AG10803 (cell line): ENCODE measurements at places on chromosomes 16 and 17.

- peak; percentile 16 for DNase-seq
Measured at GRCh38 chr17:680529-680928, 34.1 kb downstream of the VPS53 start.

GRCh38 chr16:50568187-50568815 lies 20.1 kb downstream of the NKD1 start:
- no peak for DNase-seq

- DNase-seq: no peak
Measured at GRCh38 chr16:29014561-29015069, 29.8 kb downstream of the LAT start.

DNA sequence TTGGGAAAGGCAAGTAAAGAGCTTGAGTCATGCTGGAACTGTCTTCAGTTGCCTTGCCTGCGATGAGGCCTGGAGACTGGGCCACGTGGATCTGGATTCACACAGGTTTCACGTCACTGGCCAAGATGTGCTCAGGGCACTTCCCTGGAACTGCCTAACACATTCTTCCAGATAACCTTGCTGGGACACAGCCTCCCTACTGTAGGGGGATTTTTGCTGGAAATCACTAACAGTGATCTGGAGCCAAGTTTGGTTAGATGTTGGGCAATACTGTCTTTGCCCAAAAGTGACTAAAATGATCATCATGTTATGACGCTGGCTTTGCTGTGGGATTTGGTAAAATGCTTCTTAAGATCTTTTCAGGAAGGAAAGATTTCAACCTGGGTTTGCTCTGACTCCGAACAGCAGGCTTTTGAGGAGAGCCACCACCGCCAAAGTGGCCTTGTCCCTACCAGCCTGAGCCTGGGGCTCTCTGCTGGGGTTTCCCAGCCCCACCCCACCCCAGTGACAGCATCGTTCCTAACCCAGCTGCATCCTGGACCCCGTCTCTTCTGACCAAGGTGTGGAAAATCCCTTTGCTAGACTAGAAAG lies 14.7 kb downstream of the C1QTNF1 start:
- peak; percentile 99 for DNase-seq

GRCh38 chr16:49489686-49490320 lies 116.2 kb downstream of the C16orf78 start:
- no peak for DNase-seq

DNA sequence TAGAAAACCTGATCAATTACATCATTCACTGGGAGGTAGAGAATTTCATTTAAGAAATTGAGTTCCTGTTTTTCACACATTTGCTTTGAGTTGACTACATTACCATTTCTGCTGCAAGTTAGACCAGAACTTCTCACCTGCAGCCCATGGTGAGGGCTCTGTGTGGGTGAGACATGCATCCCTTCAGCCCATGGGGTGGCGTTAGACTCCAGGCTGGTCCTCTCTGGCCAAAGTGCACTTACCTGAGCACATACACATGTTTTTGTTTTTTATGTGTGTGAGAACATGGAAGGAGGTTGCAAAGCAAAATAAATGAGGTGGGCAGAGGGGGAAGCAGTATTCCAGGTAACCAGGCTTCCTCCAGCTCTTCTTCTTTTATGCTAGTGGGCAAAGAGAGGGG lies 470.2 kb downstream of the PMP22 start:
- DNase-seq: no peak

GRCh38 chr17:29726715-29727252 lies 104.1 kb upstream of the CORO6 start:
- DNase-seq: peak; percentile 15

DNA sequence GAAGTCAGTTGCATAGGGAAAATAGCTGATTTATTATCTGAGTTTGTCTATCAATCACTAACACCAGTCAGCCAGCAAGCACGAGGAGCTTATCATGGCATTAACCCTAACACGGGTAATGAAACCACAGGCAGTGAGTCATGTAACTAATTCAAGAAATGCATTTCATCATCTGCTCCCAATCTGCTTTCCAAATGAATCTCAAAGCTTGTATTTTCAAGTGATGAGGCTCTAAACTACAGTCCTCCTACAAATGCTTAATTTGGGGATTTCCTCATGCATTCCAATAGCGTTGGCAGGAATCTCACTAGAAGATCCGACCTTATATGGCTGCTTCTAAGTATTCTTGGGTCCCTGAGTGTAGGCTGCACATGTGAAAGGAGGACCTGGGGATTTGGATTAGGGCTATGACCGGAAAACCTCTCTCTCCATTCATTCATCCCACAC lies 118.4 kb upstream of the HSBP1 start:
- peak; percentile 99 for DNase-seq

- no peak for DNase-seq
Measured at GRCh38 chr16:27920391-27920891, 143.1 kb downstream of the GSG1L start.
